ENCODE measurements at places on chromosomes 16 and 17. TPM values are rescaled to one million over a fixed set of nuclear protein-coding genes. Genes with fewer than 3 reads are reported as not detected.

- DNase-seq: no peak
Observed at GRCh38 chr17:71164561-71164960, 956.3 kb upstream of the SOX9 start.

- no peak for DNase-seq
Observed at GRCh38 chr17:12485361-12485906, 180.3 kb upstream of the MYOCD start.

GRCh38 chr17:50588391-50589049, 28.0 kb downstream of the CACNA1G start:
- DNase-seq: no peak

GRCh38 chr17:21304091-21304490, 19.6 kb downstream of the MAP2K3 start:
- no peak for DNase-seq

DNA sequence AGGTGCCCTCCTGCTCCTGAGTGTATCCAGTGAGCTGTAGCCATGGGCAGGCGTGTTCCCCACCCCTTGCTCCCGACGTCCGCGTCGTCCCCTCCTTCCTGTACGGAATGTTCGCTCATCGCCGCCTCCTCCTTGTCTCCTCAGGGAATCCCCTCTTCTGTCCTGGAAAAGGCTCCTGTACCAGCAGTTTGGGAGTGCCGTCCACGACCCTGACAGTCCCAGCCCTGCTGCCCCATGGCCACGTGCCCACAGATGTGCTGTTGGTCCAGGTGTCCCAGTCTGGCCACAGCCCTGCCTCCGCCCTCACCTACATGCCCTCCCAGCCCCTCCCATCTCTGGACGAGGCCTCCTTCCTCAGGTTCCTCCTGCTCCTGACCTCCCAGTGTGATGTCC, 30.2 kb downstream of the OR1D5 start:
- DNase-seq: no peak

DNA sequence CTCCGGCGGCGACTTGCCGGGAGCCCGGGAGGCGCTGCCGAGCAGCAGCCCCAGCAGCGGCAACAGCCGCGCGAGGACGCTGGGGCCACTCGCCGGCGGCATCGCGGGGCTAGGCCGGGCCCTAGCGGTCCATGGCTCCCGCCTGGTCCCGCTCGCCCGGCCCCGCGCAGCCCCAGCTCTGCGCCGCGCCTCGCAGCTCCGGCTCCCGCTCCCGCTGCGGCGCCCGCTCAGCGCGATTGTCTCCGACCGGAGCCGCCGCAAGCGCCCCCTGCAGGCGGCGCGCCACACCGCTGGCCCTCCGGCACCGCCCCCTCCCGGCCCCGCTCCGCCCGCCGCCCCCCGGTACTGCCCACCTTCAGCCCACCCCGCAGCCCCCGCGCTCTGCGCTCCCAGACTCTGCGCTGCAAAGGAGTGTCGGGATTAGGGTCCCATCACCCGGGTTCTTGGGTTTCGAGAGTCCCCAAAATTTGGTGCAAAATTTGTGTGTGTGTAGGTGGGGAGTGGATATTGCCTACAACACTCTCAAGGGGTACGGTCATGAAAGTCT, at the start of gene FAM171A2:
Gene FAM171A2 (minus strand): TSS at position 241 of the 547 bp plus-strand sequence. CDS start 139 bp downstream, at position 102.
- no peak for DNase-seq

DNA sequence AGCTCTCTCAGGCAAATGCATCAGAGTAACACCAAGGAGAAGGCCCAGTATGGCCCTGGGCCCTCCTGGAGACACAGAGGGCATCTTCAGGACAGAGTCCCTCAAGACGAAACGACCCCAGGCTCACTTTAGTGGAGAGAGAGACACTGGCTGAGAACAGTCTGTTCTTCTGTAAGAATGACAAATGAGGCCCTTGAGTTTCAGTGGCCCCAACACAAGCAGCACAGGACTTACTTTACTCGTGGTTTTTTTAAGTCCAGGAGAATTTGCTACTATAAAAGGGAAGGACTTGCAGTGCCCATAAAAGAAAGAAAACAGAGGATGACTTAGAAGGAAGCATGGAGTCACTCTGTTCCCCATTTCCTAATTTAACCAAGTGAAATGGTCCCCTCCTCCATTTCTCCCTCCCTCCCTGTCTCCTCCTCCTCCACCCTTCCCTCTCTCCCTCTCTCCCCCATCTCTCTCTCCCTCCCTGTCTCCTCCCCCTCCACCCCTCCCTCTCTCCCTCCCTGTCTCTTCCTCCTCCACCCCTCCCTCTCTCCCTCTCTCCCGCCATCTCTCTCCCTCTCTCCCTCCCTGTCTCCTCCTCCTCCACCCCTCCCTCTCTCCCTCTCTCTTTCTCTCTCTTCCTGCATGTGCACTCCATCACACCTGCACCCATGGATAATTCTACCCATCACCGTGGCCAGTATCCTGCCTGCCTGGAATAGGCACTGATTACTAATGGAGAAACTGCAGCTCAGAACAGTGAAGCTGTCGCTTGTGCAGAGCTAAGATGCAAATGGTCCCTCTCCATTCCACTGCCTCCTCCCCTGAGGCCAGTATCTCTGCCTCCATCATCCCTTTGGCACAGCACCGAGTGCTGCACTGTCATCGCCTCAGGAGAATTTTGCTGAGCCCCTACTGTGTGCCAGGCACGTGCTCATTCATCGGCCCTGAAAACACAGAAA, 47.3 kb upstream of the RBFOX3 start:
- no peak for DNase-seq

- DNase-seq: no peak
Observed at GRCh38 chr16:81873206-81873605, 94.1 kb downstream of the PLCG2 start.

- no peak for DNase-seq
Observed at GRCh38 chr16:3256866-3257465, 533 bp upstream of the MEFV start.

- no peak for DNase-seq
Observed at GRCh38 chr17:61477204-61477834, 25.1 kb downstream of the TBX4 start.

- DNase-seq: no peak
Observed at GRCh38 chr17:40317345-40317873, 8.4 kb downstream of the RARA start.

GRCh38 chr16:20860361-20860760, 39.8 kb downstream of the DCUN1D3 start:
- no peak for DNase-seq

GRCh38 chr17:48134912-48135480, 27.4 kb downstream of the SNX11 start:
- no peak for DNase-seq

- no peak for DNase-seq
Observed at GRCh38 chr17:80691784-80692183, 147.1 kb downstream of the RPTOR start.

DNA sequence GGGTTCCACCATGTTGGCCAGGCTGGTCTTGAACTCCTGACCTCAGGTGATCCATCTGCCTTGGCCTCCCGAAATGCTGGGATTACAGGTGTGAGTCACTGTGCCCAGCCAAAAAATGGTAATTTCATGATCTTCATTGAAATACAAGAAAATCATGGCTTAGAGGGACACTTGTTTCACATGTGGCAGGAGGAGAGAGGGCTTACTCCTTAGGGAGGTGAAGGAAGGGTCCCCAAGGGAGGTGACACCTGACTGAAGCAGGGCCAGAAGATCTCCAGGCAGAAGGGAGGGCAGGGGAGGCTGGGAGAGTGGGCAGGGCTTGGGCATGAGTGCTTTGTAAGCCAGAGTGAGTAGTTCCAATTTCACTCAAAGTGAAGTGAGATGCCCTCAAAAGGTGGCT, 20.0 kb upstream of the ITGAX start:
- DNase-seq: no peak

DNA sequence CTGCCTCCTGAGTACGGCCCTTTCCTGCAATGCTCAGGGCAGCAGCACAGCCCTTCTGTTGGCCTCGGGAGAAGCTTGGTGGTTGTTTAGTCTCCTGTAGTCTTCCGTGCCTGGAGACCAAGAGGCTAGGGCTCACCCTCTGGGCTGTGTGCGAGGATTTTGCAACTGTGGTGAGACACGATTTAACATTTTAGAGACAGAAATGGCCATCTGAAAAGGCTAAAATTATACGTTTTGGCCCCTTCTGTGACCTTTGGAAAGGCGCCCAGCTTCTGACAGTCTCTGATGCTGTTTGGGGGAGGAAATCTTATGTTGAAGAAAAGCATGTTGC, 33.1 kb downstream of the FOXL1 start:
- no peak for DNase-seq

The CCDC182 gene
- total RNA-seq: not detected

The DCAF7 gene
- 60.3 TPM for total RNA-seq

The SBK1 gene
- total RNA-seq: 0.23 TPM

The FOXL1 gene
- 10.3 TPM for total RNA-seq

The CXCL16 gene
- total RNA-seq: 18.0 TPM

The SLC38A8 gene
- total RNA-seq: not detected
